ENCODE measurements at places on chromosomes 1 and 21.

- DNase-seq = no peak
These were observed at the start of gene MTARC1 for GRCh38 chr1:220786337-220787068. Gene MTARC1 (plus strand): TSS chr1:220786913. CDS start chr1:220786945, 32 bp downstream.

DNA sequence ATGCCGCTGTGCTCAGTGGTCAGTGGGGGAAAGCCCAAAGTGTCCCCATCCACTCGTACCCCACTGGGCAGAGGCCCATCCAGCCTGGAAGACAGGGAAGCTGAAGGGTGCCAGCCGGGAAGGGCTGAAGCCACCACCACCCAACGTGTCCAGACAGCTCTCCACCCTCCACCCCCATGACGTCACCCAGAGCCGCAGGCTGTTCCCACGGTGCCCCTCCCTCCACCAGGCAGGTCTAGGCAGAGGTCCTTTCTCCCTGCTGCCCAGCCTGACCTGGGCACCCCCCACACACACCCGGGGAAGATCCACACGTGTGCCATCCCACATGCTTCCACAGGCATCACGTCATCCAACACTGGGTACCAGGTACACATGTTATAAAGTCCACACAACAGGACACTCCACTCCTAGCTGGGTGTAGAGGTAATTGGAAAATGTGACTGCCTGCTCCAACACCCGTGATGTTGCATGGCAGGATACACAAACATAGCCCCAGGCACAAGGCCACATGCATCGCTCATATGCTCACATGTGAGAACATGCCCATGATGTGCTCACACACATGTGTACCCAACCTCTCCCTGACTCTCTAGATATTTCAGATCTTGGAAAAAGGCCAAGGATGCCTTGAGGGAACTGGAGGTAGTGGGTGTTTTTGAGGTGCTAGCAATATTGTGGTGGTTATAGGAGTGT, 5.1 kb upstream of the ARHGAP30 start:
- DNase-seq = no peak

GRCh38 chr1:160340866-160341265, 2.2 kb downstream of the COPA start:
- no peak for DNase-seq

GRCh38 chr1:36126797-36127500, 1.9 kb upstream of the COL8A2 start:
- DNase-seq = no peak

DNA sequence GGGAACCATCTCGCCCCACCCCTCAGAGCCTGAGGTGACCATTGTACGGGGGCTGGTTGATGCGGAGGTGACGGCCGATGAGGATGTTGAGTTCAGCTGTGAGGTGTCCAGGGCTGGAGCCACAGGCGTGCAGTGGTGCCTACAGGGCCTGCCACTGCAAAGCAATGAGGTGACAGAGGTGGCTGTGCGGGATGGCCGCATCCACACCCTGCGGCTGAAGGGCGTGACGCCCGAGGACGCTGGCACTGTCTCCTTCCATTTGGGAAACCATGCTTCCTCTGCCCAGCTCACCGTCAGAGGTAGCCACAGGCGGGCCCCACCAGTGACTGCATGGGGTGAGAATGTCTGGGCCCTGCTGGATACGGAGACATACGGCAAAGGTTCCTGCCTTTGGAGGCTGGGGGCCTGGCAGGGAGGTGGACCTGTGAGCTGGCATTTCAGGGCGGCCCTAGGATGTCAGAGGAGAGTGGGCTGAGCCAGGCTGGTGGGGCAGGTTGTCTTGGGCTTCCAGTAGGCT, 98.5 kb downstream of the TRIM11 start:
- no peak for DNase-seq

DNA sequence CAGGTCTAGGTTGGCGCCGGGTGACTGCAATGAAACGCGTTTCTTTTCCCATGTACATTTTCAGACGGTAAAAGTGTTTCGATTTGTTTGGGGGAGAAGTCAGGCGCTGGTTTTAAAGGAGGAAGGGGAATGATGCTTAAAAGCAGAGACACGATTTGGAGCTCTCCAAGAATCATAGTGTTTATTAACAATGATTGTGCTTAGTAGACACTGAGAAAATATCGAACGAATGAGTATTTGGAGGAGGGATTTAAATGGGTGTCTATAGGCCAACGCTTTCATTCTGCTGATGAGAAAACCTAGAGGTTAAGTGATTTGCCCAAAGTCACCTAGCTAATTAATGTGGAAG, 36.9 kb upstream of the JAK1 start:
- DNase-seq = peak; percentile 36

- DNase-seq = no peak
These were observed 25.7 kb downstream of the HEATR1 start for GRCh38 chr1:236578661-236579060.

- DNase-seq = no peak
These were observed at the start of gene TGFB2 for GRCh38 chr1:218344814-218345672. Gene TGFB2 (plus strand): TSS chr1:218345336. CDS start chr1:218346702, 1,366 bp downstream.

GRCh38 chr1:169509354-169509753, 23.6 kb upstream of the SLC19A2 start:
- DNase-seq = no peak

GRCh38 chr1:200298242-200298641, 111.6 kb downstream of the ZNF281 start:
- no peak for DNase-seq

- DNase-seq = no peak
These were observed at the start of gene KRTAP10-8 for GRCh38 chr21:44612029-44612486. Gene KRTAP10-8 (plus strand): TSS chr21:44612079. CDS start chr21:44612101, 22 bp downstream.

- no peak for DNase-seq
These were observed 16.6 kb upstream of the ELOA start for GRCh38 chr1:23726686-23727085.

DNA sequence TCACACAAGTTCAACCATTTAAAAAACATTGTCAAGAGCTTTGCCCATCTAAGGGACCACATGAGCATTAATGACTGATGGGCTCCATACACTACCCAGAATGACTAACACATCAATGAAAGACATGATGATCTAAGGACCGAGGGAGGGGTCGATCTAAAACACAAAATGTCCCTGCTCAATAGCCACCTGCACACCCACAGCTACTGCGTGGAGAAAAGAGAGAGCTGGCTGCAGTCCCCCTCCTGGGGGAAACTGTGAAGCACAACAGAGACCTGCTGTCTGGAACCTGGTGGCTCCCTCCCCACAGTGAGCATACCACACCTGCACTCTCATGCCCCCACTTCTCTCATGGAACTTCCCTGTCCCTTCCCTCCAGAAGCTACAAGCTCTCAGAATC, 130.1 kb upstream of the ERG start:
- no peak for DNase-seq

- no peak for DNase-seq
These were observed 113.3 kb upstream of the PTGFR start for GRCh38 chr1:78377356-78377928.

GRCh38 chr1:55580845-55581332, 365.7 kb upstream of the USP24 start:
- no peak for DNase-seq

GRCh38 chr1:84133479-84133878, 10.6 kb upstream of the PRKACB start:
- DNase-seq = no peak

DNA sequence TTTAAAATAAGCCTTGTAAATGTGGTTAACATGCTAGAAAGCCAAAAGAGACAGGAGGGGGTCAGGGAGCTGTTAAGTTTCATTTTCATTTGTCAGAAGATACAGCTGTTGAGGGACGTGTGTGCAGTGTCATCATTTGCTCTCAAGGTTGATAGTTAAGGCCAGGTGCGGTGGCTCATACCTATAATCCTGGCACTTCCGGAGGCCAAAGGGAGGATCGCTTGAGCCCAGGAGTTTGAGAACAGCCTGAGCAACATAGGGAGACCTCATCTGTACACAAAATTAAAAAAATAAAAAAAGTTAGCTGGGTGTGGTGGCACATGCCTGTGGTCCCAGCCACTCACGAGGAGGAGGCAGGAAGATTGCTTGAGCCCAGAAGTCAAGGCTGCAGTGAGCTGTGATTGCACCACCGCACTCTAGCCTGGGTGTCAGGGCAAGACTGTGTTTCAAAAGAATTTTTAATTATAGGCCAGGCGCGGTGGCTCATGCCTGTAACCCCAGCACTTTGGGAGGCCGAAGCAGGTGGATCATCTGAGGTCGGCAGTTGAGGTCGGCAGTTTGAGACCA, 22.7 kb downstream of the ZBTB8OS start:
- peak; percentile 43 for DNase-seq

DNA sequence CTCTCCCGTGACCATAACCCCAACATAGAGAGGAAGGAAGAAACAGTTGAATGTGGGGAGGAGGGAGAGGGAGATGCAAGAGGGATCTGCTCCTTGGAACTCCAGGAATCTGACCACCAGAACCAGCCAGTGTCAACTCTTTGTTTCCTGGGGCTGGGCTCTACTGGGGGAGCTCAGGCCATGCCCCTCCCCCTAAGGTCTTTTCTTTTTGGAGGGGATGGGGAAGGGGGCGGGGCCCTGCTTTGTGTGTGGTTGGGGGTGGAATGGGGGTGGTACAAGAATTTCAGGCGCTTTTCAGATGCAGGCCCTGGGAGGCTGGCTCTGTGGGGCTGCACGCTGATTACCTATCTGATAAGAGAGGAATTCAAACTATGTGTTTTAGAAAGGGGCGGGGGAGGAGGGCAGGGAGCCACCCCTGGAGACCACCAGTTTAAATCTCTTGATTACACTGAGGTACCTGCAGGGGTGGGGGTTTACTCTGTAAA, 8.3 kb downstream of the LIN28A start:
- no peak for DNase-seq

DNA sequence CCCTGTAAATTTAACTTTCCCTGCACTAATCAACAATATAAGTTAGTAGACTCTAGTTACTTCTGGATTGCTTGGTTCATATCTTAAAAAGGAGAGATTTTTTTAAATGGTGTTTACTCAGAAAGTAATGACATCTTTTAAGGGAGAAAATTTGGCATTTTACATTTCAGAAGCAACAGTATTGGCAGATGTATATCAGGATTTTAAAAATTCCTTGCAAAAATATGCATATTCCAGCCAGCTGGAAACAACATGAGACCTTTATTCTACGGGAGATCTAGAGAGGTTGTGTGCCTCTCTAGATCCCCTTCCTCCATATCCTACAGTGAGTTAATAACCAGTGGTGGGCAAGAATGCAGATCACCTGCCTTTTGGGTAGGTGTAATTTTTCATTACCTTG, 848.2 kb downstream of the USP25 start:
- no peak for DNase-seq

- DNase-seq = no peak
These were observed 27.3 kb upstream of the COL6A1 start for GRCh38 chr21:45954261-45954660.

DNA sequence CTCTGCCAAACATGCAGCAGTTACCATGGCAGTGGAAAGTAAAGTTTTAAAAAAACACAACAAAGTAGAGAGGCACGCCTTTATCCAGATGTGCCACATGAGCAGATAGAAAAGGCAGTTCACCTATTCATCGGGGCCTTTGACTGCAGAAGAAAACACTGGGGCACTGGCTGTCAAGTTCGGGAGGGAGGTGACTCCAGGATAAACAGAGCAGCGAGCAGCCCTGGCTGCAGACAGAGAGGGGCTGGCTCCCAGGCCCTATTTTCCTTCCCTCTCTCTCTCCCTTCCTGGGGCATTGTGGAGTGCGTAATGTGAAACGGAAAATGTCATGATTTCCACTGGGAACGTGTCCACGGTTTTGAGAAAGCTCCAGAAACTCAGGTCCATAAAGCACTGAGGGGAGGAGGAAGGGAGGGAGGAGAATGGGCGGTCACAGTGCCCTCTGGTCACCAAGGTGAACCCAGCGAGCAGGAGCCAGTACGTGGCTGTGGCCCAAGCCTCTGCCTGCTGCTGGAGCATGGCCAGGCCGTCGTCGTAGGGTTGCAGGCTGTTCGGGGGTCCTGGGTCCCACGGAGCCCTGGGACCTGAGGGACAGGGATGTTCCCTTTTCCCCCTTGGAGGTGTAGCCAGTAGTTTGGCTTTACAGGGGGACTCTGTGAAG, 114.7 kb upstream of the IRF2BP2 start:
- DNase-seq = peak; percentile 52

DNA sequence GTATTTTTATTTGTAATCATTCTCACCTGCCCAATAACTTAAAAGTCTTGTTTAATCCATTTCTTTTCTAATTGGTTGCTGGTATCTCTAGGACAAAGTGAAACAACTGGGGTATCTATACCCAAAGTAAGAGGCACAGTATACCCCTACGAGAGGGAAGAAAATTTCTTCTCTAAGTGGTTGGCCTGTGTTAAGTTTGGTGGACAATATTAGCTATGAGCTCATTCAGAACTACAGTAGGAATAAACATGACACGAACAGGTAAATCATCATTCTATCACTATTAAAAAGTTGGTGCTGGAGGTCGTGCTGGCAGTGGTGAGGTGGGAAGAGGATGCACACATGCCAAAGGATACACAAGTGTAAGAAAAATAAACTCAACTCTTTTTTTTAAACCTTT, 99.6 kb downstream of the ZNF644 start:
- DNase-seq = no peak

- DNase-seq = no peak
These were observed 1.1 kb upstream of the ADIPOR1 start for GRCh38 chr1:202959276-202959620.

GRCh38 chr1:8343464-8344001, 25.6 kb downstream of the SLC45A1 start:
- DNase-seq = no peak

- peak; percentile 74 for DNase-seq
These were observed 3.1 kb upstream of the P3R3URF start for GRCh38 chr1:46179138-46180081.

DNA sequence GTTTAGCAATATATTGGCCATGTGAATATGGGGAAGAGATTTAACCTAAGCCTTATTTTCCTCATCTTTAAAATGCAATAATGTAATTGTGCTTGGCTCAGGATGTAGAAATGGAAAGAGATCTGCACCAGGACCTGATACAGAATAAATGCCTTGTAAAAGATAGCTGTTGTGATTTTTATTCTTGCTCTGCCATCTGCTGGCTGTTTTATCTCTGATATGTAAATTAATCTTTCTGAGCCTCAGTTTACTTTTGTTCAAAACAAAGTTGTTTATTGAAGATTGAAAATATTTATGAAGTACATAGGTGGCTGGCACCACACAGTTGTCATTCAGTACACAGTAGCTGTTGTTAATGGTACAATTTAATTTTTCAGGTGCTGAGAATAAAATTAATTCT, 21.9 kb downstream of the ZYG11B start:
- DNase-seq = no peak

GRCh38 chr1:172382990-172383389, 37.5 kb upstream of the C1orf105 start:
- DNase-seq = no peak

- DNase-seq = no peak
These were observed 107.0 kb upstream of the TLR5 start for GRCh38 chr1:223249854-223250631.

GRCh38 chr21:33760641-33761440, 118.5 kb downstream of the ITSN1 start:
- DNase-seq = no peak
